GOT3 (cell line): ENCODE measurements at places on chromosomes 7 and 10.

- DNase-seq = no peak
Measured at GRCh38 chr10:47449102-47449978, 34.6 kb downstream of the ANXA8 start.

- no peak for DNase-seq
Measured at GRCh38 chr7:84336303-84336702, 141.7 kb upstream of the SEMA3A start.

DNA sequence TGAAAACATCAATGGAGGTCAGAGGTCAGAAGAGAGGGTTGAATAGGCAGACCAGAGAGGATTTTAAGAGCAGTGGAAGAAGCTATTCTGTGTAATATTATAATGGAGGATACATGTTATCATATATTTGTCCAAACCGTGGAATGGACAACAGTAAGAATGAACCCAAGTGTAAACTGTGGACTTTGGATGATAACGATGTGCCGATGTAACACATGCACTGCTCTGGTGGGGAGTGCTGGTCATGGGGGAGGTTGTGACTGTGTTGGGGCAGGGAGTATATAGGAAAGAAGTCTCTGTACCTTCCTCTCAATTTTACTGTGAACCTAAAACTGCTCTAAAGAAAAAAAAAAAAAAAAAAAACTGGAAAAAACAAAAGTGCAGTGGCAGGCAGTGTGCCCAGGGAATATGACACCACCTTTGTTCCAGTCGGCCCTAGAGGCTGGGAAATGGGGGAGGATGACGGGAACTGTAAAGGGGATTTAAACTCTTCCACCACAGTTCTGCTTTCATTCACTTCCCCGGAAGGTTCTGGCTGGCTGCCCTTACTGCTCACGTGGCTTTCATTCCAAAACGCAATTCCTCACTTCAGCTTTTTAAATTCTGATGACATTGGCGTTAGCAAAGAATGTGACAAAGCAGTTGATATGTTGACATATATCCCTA is 113.7 kb upstream of the ANKRD1 start:
- DNase-seq = no peak

- no peak for DNase-seq
Measured at GRCh38 chr10:9792181-9792580, 1225.5 kb upstream of the CELF2 start.

GRCh38 chr7:1713502-1714484 is 43.7 kb downstream of the ELFN1 start:
- DNase-seq = no peak

DNA sequence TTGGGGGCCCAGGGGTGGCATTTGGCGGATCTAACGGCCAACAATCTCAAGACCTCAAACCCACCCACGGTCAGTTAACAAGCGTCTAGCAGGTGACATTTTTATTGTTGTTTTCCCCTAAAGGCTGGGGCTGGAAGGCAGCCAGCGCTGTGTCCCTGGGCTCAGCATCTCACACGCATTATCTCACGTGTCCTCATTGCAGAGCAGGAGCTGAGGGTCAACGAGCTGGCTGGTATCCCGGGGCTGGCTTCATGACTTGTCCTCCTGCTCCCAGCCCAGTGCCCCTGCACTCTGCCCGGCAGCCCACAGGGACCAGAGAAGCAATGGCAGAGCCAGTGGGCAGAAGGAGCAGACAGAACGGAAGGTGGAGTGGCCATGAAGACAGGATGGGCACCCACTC is 54.4 kb upstream of the TMEM273 start:
- DNase-seq = no peak

GRCh38 chr7:57182031-57182430 is 49.8 kb upstream of the ZNF479 start:
- DNase-seq = no peak

GRCh38 chr7:112537822-112538387 is 57.1 kb downstream of the LSMEM1 start:
- no peak for DNase-seq

- DNase-seq = no peak
Measured at GRCh38 chr10:25493122-25493893, 318.5 kb downstream of the GPR158 start.

GRCh38 chr7:33773053-33773452 is 132.3 kb upstream of the BMPER start:
- DNase-seq = no peak
